ENCODE measurements at places on chromosomes 3 and 15.

- DNase-seq, result no peak
These were observed 31.5 kb upstream of the FAM107A start for GRCh38 chr3:58608648-58609047.

- DNase-seq, result no peak
These were observed 137.5 kb downstream of the ZNF385D start for GRCh38 chr3:21613372-21614070.

- no peak for DNase-seq
These were observed 29.1 kb upstream of the SRP14 start for GRCh38 chr15:40067921-40068624.

DNA sequence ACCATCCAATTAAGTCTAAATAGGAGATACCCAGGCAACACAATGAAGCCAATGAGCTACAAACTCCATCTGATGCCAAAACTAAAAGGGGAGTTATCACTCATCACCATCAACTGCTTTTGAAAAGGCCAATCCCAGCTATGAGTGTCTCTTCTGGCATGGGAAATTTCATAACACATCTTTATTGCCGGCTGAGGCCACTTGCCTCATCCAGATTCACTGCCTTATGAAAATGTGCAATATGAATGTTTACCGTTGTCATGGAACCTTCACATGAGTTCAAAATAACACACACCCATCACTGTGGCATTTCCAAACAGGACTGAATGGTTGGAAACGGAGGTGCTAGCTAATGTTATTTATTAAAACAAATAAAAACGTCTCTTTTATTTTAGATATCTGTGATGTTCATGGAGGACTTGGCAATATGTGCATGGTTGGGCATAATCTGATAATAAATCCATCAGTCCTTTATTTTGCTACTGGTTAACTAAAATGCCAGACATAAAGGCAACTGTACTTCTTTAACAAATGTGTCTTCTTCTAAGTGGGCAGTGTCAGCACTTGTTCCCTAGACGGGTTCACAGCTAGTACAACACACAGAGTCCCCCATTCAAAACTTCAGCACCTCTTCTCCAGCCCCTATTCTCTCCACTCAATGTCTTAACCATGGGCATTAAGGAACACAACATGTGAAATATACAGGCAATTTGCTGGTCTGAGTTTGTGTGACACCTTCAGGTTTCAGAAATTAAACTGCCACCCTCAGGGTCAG is 143.9 kb downstream of the MAGI1 start:
- no peak for DNase-seq

GRCh38 chr15:37001417-37001816 is 98.9 kb downstream of the MEIS2 start:
- DNase-seq, result no peak

DNA sequence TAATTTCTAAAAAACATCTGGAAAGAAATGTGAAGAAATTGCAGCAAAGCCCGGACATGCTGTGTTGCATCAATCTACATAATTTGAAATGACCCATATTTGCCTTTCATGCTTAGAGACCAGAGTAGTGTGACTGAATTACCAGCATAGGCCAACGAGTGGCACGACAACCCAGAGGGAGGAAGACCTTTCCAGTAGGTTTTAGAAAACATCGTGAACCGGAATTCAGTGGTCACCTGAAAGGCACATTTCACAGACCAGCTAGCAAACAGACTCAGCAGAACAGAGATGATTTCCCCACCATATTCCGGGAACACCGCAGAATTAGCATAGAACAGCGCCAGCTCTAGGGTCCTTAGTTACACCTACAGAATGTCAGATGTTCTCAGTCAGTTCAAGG is 620.0 kb upstream of the ZNF385D start:
- no peak for DNase-seq

- peak; percentile 12 for DNase-seq
These were observed 681 bp downstream of the CTDSPL start for GRCh38 chr3:37862219-37862902.

DNA sequence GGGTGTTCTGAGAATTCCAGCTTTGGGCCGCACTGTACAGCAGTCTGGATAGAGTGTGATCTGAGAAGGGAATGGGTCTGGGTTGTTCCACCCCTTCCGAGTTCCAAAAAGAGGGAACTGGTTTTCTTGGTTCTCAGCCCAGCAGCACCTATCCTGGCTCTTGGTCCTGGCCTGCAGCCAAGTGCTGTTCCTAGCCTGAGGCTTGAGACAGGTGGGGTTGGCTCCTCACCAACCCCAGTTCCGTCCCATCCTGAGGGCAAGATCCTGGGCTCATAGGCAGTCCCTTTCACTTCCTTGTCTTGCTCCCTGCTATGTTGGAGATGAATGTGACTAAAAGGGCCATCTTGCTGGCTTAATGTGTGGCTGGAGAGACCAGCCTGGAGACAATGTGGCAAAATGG is 15.2 kb downstream of the IVD start:
- DNase-seq, result no peak

DNA sequence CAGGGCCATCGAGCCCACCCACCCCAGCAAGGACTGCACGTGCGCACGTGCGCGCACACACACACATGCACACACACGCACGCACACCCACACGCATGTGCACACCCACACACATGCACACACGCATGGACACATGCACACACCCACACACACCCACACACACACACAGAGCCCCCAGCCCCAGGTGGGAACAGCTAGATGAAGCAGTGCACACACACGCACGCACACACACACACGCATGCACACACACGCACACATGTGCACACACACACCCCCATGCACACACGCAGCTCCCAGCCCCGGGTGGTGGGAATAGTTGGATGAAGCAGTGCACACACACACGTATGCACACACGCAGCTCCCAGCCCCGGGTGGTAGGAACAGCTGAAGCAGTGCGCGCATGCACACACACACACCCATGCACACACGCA is 158.6 kb downstream of the XXYLT1 start:
- no peak for DNase-seq

- DNase-seq, result no peak
These were observed 325.6 kb upstream of the AZI2 start for GRCh38 chr3:28674212-28674611.

- DNase-seq, result no peak
These were observed 67.2 kb downstream of the SQOR start for GRCh38 chr15:45702041-45702440.

DNA sequence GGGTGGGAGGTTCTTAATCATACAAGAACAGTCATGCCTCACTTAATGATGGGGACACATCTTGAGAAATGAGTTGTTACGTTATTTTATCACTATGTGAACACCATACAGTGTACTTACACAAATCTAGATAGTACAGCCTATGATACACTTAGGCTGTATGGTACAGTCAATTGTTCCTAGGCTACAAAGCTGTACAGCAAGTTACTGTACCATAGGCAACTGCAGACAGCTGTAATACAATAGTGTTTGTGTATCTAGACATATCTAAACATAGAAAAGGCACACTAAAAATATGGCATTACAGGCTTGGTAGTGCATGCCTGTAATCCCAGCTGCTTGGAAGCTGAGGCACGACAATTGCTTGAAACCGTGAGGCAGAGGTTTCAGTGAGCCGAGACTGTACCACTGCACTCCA is 55.7 kb upstream of the PLXND1 start:
- DNase-seq, result no peak

GRCh38 chr3:106401666-106402490 is 533.1 kb upstream of the CBLB start:
- no peak for DNase-seq

- no peak for DNase-seq
These were observed 321.2 kb downstream of the RBMS3 start for GRCh38 chr3:29601861-29602585.

- no peak for DNase-seq
These were observed 32.2 kb downstream of the RIOX2 start for GRCh38 chr3:97940034-97940433.

DNA sequence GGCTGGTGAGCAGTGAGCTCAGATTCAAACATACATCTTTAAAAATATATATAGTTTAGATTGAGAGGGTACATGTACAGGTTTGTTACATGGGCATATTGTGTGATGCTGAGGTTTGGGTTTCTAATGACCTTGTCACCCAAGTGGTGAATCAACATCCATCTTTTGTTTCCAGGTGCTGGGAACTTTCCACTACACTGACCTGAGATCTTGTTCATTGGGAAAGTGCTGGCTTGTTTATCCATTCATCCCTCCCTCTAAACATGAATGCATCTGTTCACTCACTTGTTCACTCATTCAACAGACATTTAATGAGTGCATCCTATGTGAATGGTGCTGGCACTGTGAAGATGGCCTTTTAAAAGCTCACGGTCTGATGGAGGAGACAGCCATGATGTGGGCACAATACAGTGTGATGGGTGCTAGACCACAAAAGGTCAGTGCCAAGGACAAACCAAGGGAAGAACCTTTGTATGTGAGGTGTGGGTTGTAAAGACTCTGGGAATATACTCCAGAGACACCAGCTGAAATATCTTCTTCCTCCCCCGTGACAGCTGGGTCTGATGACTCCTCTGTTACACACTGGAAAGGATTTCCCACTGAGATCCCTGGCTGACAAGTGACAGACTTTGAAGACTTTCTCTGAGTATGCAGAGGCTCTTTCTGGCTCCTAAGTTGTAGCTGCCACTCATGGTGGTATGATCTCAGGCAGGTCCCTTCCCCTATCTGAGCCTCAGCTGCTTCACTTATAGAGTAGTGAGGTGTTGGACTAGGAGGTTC is 16.2 kb upstream of the ITGA11 start:
- DNase-seq, result no peak

DNA sequence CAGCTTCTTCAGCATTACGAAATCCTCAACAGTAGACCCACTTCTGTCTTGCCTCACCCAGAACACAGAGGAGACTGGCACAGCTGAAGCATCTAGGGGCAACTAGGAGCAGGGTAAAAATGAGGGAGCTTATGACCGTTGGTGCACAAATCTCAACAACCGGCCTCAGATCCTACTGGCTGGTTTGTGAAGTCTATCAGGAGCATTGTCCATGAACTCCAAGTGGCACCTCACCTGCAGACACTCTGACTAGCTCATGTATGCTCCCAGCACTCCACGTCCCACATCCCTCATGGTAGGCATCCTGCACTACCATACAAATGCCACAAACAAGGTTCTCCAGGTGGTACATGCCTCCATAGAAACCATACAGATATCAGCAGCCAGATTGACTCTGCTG is 163.1 kb downstream of the TLE3 start:
- no peak for DNase-seq

DNA sequence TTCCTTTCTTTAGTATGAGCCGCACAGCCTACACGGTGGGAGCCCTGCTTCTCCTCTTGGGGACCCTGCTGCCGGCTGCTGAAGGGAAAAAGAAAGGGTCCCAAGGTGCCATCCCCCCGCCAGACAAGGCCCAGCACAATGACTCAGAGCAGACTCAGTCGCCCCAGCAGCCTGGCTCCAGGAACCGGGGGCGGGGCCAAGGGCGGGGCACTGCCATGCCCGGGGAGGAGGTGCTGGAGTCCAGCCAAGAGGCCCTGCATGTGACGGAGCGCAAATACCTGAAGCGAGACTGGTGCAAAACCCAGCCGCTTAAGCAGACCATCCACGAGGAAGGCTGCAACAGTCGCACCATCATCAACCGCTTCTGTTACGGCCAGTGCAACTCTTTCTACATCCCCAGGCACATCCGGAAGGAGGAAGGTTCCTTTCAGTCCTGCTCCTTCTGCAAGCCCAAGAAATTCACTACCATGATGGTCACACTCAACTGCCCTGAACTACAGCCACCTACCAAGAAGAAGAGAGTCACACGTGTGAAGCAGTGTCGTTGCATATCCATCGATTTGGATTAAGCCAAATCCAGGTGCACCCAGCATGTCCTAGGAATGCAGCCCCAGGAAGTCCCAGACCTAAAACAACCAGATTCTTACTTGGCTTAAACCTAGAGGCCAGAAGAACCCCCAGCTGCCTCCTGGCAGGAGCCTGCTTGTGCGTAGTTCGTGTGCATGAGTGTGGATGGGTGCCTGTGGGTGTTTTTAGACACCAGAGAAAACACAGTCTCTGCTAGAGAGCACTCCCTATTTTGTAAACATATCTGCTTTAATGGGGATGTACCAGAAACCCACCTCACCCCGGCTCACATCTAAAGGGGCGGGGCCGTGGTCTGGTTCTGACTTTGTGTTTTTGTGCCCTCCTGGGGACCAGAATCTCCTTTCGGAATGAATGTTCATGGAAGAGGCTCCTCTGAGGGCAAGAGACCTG is 13.2 kb downstream of the GREM1 start:
- no peak for DNase-seq

DNA sequence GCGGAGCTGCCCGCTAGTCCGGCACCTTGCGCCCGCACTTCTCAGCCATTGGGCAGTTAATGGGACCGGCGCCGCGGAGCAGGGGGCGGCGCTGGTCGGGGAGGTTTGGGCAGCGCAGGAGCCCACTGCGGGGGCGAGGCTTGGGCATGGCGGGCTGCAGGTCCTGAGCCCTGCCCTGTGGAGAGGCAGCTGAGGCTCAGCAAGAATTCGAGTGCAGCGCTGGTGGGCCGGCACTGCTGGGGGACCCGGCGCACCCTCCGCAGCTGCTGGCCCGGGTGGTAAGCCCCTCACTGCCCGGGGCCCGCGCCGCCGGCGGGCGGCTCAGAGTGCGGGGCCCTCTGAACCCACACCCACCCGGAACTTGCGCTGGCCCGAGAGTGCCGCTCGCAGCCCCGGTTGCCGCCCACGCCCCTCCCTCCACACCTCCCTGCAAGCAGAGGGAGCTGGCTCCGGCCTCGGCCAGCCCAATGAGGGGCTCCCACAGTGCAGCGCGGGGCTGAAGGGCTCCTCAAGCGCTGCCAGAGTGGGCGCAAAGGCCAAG is 835.0 kb downstream of the TBL1XR1 start:
- DNase-seq, result no peak

- peak; percentile 74 for DNase-seq
These were observed 112.2 kb upstream of the SLC4A7 start for GRCh38 chr3:27596334-27596841.

GRCh38 chr3:32399030-32399620 is 7.5 kb downstream of the CMTM7 start:
- DNase-seq, result peak; percentile 64

DNA sequence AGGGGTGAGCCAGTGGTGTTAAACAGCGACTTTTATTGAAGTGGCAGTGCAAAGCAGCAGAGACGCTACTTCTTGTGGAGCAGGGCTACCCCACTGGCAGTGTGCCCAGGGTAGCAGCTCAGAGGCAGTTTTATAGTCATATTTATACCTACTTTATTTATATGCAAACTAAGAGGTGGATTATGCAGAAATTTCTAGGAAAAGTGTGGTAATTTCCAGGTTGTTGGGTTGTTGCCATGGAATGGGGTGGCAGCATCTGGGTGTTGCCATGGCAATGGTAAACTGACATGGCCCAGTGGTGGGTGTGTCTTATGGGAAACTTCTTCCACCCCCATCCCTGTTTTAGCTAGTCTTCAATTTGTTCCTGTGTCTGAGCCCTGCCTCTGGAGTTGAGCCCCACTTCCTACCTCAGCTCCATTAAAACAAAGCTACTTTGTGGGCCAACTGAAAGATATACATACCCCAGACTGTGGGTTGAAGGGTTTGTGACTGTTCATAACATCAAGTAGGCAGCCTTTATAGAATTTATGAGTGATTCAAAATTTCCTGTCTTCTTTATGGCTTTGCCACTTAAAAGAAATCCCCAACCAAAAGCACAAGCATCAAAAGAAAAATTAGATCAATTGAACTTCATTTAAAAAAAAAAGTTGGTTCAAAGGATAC is 60.3 kb downstream of the EBLN2 start:
- DNase-seq, result no peak

Data from Kasumi-1 (cell line).